ENCODE measurements at places on chromosomes 1 and 21.
A peak's percentile ranks its signal among the peaks of the same experiment; 100 is the strongest.

- DNase-seq: no peak
These were observed 1019.2 kb downstream of the TTLL7 start for GRCh38 chr1:82979593-82980236.

GRCh38 chr1:81563632-81564031, 237.1 kb upstream of the ADGRL2 start:
- DNase-seq: no peak

GRCh38 chr1:224380003-224380402, 23.3 kb downstream of the CNIH4 start:
- DNase-seq: no peak

DNA sequence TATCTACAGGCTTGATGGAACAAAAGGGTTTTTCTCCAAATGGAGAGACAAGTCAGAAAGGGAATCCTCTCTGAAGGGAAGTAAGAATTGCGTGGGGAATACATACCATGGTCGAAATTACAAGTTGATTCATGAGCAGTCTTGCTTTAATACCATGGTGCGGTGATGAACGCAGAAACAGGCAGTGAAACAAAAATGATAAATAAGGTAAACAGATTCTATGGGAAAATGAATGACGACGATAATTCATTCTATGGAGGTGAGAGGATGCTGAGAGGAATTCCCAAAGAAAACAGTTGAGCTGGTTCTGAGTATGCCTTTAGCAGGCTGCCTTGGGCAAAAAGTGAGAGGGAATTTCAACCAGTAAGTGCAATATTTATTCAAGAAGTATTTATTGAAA, 209.4 kb upstream of the RUNX1 start:
- DNase-seq: no peak

DNA sequence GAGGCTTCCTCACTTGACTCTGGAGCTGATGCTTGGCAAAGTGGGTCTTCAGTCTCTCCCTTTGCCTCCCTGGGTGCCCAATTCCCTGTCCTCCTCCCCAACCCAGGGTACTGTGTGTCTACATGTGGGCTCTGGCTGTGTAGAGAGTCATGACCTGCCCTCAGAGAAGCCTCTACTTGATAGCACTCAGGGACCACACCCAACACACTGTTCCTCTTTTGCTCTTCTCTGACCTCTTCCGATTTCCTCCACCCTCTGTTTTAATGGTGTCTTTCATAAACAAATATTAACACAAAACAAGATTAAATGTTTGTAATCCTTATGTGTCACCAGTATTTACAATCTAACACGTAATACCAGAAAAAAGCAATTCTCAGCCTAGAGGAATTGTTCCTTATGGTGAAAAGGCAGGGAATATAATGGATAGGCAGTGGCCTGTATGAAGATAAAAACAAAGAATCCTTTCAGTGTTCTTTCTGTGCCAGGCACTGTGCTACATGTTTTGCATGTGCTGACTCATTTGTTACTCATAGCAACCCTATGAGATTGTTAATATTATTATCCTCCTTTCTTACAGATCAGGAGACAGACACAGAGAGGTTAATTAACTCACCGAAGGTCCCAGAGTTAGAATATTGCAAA, 58.2 kb downstream of the HSD3B1 start:
- DNase-seq: no peak

GRCh38 chr1:204453141-204453772, 41.3 kb downstream of the PIK3C2B start:
- no peak for DNase-seq

- no peak for DNase-seq
These were observed 837 bp downstream of the NDUFS5 start for GRCh38 chr1:39026866-39027507.

GRCh38 chr1:91075233-91076135, 53.6 kb upstream of the ZNF644 start:
- DNase-seq: no peak

DNA sequence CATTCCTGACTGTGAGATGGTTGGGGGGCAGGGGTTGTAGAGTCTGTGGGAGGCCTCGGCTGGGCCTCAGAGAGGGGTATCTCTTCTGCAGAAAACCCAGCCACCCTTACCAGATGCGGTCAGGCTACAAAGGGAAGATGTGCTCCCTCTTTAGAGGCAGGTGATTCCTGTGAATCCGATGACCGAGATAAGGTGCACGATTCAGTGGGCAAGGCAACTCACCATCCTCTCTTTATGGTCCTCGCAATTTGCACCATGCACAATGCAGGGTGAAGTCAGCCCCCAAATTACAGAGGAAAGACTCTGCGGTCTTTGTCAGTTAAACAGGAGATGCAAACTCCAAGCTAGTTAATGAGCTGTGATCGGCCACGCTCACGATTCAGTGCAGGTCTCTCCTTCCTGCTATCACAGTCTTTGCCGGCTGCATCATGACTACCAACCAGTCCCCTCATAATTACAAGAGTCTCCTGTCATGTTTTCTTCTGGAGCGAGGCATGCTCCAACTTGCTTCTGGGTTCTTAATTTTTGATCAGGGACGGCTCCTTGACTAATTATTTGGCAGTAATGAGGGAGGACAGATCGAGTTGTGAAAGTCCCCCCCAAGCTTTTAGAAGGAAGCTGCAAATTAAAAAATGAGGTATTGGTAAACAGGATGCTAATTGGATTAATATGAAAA, 12.5 kb downstream of the TP73 start:
- DNase-seq: no peak

- peak; percentile 72 for DNase-seq
These were observed 16.9 kb downstream of the TCEANC2 start for GRCh38 chr1:54070171-54070837.

DNA sequence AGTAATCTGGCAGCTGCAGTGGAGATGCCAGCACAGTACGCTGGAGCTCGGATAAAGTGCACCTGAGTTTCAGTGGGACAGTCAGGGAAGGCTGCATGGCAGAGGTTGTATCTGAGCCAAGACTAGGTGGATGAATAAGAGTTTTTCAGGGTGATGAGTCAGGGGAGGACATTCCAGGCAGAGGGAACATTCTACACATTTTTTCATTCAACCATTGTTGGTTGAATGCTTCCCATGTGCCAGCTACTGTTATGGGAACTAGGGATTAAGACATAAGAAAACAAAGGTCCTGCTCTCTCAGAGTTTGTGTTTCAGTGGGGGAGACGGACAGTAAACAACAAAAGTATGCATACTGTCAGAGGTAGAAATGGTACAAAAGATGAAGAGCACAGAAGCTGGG, 5.2 kb downstream of the LEPR start:
- DNase-seq: peak; percentile 86

- DNase-seq: no peak
These were observed 15.1 kb upstream of the EPB41 start for GRCh38 chr1:28899267-28899666.

GRCh38 chr1:205444931-205445645, 10.8 kb downstream of the BLACAT1 start:
- peak; percentile 47 for DNase-seq

GRCh38 chr1:246216906-246217305, 290.2 kb downstream of the SMYD3 start:
- DNase-seq: no peak

DNA sequence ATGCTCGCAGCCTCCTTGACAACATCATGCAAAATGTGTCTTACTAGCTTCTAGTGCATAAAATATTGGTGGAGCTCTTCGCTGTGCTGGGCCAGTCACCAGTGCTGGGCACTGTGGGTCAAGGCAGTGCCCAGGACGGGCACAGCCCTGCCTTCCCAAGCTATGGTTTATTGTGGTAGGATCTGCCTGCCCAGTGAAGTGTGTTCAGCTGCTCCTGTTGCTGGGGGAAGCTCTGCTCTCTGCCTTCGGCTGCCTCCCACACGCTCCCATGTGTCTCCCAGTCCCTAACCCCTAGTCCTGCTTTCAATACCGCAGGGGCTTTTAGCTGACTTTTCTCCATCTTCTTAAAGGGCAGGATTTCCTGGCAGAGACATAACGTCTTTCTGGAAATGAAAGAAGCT, 15.7 kb downstream of the EPHX1 start:
- DNase-seq: no peak

GRCh38 chr1:201385299-201385891, 7.9 kb upstream of the TNNT2 start:
- DNase-seq: peak; percentile 27

GRCh38 chr21:34182436-34182835, 109.1 kb downstream of the MRPS6 start:
- DNase-seq: no peak

- DNase-seq: no peak
These were observed 64.4 kb upstream of the RPL11 start for GRCh38 chr1:23627069-23627735.

- DNase-seq: no peak
These were observed 11.9 kb upstream of the DUSP10 start for GRCh38 chr1:221753828-221754188.

- DNase-seq: no peak
These were observed 88.8 kb upstream of the GPR52 start for GRCh38 chr1:174358786-174359453.

GRCh38 chr1:205577874-205578658, 53.7 kb downstream of the ELK4 start:
- no peak for DNase-seq

DNA sequence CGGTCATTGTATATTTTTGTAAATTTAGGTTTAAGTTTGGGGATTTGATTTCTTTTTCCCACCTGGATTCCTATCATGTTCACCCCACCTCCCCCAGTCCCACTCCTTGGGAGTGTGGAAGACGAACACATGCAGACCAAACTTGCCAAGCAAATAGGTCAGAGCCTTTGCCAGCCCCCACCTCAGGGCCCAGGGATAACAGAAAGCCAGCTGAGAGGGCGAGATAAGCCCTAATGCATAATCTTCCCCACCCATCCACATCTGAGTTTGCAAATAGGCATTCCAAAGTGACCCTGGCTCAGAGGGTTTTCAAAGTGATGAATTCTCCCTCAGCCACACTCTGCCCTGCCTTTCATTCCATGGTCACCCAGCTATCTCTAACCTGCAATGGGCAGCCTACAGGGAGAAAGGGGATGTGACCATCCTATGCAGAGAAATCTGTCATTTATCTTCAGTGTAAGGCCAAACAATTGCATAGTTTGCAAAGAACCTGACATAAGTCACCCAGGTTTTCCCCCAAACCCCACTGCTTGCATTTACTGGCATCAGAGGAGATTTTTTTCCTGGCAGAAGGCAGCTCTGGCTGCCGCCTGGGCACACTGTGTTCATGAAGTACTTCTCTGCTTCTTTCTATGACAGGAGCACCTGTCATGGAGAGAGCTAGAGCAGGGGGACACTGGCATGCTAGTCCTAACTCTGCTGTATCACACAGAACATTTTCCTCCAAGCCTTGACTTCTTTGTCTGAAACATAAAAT, 69.0 kb upstream of the NFIA start:
- DNase-seq: no peak

DNA sequence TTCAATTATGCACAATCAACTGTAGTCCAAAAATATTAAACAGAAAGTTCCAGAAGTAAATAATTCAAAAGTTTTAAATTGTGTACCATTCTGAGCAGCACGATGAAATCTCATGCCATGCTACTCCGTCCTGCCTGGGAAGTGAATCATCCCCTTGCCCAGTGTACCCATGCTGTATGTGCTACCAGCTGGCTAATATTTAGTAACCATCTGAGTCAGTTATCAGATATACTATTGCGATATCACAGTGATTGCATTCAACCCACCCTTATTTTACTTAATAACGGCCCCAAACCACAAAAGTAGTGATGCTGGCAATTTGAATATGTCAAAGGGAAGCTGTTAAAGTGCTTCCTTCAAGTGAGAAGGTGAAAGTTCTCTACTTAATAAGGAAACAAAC, 56.2 kb downstream of the EVI5 start:
- no peak for DNase-seq

DNA sequence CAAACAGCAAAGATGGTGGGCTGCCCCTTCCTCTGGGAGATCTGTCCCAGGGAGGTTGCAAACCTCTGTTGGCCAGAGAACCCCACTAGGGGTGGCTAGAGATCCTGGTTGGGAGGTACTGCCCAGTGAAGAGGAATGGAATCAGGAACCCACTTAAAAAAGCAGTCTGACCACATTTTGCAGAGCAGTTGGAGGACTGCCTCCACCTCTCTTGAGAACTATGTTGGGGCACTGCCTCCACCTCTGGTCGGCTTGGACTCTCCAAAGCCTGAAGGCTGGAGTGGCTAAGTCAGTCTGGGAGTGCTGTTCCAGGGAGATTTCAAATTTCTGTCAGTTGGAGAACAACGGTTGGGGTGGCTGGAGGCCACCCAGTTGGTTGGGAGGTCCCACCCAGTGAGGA, 58.6 kb downstream of the TNFSF4 start:
- no peak for DNase-seq

DNA sequence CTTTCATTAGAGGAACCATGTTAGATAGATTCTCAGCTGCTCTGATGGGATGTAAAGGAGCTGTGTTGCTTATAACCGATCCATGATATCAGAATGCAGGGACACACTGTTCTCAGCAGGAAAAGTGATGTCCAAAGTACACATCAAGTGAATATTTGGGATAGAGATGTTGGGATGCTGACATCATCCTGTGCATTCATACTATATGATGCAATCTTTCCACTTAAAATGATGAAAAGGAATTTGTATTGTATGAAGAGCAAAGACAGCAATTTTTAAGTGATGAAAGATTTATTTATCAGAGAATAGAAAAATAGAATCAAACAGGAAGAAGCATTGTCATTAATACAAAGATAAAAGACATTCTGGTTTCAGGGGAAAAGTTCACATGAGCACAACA, 110.1 kb downstream of the ERG start:
- peak; percentile 72 for DNase-seq

Data from fibroblast of upper back skin (primary cell).